ENCODE measurements at places on chromosomes 3 and 15.

GRCh38 chr3:140242818-140243276 is 307.9 kb downstream of the CLSTN2 start:
- DNase-seq = no peak

DNA sequence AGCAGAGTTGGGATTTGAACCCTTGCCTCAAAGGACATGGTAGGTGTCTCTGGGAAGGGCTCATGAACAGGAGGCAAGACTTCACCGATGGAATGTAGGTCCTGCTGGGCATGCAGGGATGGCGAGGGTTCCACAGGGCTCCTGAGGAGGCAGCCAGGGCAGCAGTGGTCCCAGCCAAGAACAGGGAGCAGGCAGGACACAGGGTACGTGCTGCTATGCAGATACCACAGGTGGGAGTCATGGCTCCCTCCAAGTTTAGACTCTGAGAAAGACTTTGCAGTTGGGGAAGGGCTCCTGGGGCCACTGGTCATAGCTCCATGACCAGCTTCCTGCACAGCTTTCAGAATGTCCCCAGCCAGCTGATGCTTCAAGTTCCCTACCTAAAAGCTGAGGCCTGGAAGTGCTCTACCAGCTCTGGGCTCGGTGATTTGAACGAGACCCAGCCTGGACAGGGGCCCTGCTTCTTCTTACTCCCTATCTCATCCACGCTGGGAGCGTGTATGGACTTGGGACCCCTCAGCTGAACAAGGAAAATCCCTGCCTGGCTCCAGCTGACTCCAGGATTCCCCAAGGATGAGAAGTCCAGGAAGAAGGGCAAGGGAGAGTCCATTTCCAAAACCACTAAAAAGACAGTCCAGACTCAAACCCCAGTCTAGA is 747 bp downstream of the MYL3 start:
- no peak for DNase-seq

- no peak for DNase-seq
Observed at GRCh38 chr15:73246898-73247297, 121.9 kb downstream of the HCN4 start.

GRCh38 chr3:135023996-135024658 is 229.1 kb downstream of the EPHB1 start:
- no peak for DNase-seq

GRCh38 chr15:58985443-58985842 is 2.0 kb upstream of the RNF111 start:
- no peak for DNase-seq

- no peak for DNase-seq
Observed at GRCh38 chr3:58553003-58553402, 16.0 kb upstream of the ACOX2 start.

- DNase-seq = peak; percentile 15
Observed at GRCh38 chr3:52934630-52935530, 37.5 kb upstream of the STIMATE start.

- DNase-seq = no peak
Observed at GRCh38 chr3:40790746-40791145, 266.0 kb downstream of the ZNF621 start.

- no peak for DNase-seq
Observed at GRCh38 chr15:89500397-89501270, 4.3 kb upstream of the RHCG start.

GRCh38 chr3:119305286-119305685 is 11.1 kb downstream of the ARHGAP31 start:
- no peak for DNase-seq

DNA sequence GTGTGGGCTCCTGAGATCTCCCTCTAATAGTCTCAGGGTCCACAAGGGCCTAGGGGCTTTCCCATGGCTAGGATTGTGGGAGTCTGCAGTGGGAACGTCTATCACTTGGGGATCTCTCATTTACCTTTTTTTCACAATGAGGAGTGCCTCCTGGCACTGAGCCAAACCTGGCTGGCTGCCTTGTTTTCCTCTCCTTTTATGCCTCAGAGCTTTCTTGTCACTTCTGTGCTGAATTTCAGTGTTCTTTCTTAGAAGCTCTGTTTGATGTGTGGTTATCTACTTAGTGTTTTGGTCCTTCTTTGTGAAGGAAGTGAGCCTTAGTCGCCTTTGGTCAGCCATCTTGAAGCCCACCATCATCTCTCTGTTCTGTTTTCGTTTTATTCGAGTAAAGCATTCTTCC is 33.9 kb downstream of the DOCK3 start:
- no peak for DNase-seq

DNA sequence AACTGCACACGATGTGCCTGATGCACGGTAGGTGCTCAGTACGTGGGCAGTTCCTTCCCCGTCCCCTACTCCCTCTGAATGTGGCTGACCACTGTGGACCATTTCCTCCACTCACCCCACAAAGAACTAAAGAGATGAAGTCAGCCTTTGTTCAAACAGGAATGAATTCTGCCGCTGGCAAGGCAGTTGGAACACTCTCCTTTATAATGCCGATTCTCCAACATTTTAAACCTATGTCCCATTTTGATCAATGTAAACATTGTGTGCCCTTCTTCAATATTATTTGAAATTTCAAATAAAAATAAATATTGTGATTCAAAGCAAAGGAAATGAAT is 57.5 kb upstream of the MEF2A start:
- no peak for DNase-seq

- DNase-seq = no peak
Observed at GRCh38 chr3:140468407-140468806, 209.5 kb upstream of the TRIM42 start.

DNA sequence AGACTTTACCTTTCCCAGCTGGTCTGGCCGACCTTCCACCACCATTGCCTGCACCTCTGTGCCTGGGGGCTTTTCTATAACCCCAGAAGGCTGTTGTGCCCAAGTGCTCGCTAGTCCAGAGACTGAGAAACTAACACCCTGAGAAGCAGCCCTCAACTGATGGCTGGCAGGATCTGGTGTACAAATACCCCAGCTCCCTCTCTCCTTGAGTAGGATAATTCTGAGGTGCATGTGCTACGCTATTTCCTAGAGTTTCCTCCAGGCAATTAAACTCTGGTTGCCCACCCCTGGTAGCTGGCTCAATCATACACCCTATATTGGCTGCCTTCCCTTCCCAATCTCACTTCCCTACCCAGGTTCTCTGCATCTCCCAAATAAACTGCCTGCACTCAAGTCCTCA is 11.5 kb upstream of the SLC6A1 start:
- DNase-seq = no peak

DNA sequence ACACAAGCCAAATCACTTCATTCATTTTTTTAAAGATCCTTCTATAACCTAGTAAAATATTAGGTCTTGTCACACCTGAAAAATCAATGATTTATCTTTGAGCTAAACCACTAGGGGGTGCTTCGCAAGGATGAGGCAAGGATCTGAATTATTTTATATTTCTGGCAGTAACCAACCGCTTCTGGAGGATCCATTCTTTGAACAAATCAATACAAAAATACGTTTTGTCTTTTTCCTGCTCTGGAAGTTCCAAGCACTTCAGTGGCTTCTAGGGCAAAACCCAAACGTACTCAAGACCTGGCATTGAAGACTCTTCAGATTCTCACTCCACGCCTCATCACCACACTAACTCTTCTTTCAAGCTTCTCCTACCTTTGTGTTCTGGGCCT is 486 bp downstream of the LSG1 start:
- DNase-seq = no peak

DNA sequence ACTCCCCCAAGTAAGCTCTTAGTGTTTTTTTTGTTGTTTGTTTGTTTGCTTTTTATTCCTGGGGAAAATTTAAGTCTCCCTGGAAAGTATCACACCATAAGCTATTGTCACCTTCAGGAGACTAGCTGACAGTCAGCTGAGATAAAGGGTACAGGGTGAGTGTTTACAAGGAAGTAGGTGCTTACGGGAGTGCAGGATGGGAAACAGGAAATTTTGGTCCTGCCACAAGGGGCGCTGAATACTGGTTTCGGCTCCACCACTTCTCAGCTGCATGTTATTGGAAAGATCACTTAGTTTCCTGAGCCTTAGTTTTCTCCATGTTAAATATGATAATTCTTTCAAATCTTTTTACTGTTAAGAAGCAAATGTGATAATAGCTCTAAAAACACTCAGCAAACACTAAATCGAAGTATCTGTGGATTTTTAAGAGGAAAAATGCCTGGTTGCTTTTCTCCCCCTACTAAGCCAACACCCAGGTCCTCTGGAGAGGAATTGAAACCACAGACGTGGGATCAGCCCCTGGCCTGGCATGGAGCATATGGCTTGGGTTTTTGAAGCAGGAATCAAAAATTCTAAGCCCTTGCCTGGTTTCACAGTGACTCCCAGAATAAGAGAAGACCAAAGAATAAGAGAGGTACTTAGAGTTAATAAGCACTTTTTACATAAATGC is 90.7 kb downstream of the SCN11A start:
- no peak for DNase-seq

- DNase-seq = no peak
Observed at GRCh38 chr3:113278599-113278955, 67.2 kb downstream of the BOC start.

DNA sequence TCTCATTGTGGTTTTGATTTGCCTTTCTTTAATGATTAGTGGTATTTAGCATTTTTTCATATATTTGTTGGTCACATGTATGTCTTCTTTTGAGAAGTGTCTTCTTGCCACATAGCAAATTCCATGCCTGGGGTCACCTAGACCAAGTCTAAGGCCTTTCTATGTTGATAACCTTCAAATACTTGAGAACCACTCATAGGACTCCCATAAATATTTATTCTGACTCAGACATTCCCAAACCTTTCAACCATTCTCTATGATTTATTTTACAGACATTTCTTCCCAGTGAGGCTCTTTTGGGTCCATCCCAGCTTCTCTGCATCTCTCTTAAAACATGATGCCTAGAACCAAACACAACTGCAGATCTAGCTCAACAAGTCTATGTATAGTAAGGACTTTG is 69.2 kb downstream of the ATP8B4 start:
- no peak for DNase-seq

DNA sequence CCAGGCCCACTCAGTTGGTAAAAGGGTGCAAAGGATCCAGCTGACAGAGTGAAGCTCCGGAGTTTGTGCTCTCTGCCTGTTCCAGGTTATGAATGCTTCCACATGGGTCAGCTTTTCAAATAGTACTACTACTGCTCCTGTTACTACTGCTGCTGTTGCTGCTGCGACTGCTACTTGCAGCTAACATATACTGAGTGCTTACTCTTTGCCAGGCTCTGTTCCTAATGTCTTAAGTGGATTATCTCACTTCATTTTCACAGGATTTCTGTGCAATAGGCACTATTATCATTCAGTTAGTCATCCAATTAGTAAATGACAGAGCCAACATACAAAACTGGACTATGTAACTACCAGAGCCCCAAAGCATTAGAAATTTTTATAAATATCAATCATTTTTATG is 106.5 kb downstream of the IQCH start:
- no peak for DNase-seq

GRCh38 chr3:177973241-177973840 is 562.9 kb upstream of the KCNMB2 start:
- DNase-seq = no peak

DNA sequence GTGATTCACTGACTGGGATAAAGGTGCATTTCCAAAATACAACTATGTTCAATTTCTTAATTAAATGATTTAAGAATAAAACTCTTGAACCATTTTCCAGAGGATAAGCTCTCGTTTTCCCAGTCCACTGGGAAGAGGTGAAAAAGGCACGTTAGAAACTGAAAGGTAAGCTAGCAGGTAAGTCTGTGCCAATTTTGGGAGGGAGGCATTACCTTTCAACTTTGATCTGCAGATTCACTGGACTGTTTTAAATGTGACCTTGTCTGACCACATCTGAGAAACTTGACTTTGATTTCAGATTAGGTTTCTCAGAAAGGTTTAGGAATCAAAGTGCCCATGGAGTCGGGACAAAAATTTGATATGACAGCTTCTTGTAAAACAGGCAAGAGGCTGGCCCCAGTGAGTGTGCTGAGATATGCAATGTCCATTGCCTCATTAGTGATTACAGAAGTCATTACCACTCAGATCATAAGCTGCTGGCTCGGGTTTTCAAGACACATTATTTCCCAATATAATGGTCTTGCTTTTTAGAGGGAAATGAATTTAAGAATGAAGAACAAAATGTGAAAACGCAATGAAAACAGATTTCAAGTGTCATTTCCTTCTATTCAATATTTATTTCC is 118.8 kb downstream of the ADAMTS9 start:
- DNase-seq = no peak

DNA sequence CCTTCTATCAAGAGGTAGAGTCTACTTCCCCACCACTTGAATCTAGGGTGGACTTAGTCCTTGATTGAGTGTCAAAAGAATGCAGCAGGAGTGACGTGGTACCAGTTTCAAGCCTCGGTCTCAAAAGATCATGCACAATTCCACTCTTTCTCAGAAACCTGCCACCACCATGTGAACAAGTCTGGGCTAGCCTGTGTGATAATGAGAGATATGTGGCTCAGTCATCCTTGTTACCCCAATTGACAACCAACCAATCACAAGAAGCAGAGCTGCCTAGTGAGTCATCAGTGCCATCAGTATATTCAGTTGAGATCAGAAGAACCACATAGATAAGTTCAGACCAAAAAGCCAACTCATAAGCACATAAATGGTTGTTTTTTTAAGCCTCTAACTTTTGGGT is 374.5 kb downstream of the IL20RB start:
- DNase-seq = no peak

- no peak for DNase-seq
Observed at GRCh38 chr3:177290633-177291032, 93.4 kb upstream of the TBL1XR1 start.

GRCh38 chr3:151209654-151210053 is 6.6 kb upstream of the GPR171 start:
- DNase-seq = no peak

GRCh38 chr3:99529265-99529664 is 109.1 kb upstream of the COL8A1 start:
- no peak for DNase-seq

DNA sequence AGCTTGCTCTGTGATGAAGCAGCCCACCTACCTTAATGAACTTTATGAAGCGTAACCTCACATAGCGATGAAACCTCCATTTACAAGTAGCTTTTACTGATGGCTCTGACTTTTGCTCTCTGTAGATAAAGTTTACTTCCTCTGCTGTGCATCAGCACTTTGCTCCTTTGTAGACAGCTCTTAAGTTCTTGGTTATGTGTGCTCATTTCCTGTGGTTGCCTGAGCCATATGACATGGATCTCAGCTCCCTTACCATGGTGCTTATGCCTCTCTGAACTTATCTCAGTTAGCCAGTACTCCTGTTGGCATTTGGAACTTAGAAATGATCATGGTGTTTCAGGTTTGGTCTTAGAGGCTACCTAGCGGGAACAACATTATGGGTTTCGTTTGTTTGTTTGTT is 7.8 kb downstream of the MFSD1 start:
- no peak for DNase-seq

DNA sequence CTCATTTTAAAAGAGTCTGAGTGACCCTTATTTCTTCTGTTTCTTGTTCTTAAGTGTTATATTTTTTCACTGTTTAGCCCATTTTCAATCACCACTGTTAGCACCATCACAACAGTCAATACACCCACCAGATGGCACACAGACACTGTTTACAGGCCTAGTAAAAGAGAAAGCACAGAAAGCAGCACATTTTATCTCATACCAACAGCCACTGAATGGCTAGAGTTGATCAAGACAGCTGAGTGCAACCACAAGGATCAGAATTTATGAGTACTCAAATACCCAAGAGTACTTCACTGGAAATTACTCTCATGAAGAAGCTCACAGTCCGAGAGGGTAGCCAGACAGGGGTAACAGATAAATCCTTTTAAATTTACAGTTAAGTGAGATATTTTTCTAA is 127.0 kb downstream of the TFDP2 start:
- no peak for DNase-seq
